ENCODE measurements at places on chromosomes 1 and 21.
A peak's percentile ranks its signal among the peaks of the same experiment; 100 is the strongest.

DNA sequence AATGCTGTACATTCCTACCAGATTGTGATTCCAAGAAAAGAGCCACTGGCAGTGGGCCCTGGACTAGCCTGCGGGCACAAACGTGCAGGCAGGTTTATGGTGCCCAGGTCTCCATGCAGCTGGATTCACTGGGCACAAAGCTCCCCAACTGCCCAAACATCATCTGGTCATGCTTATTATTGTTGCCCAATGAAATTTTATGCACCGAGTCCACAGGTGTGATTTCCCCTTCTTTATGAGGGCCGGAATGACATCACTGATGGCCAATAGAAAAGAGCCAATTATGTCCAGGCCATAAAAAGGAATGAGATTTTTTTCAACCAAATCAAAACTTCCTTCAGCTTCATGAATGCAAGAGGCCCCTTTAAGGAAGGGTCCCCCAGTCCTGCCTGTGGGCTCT is 66.2 kb downstream of the ERI3 start:
- DNase-seq, result no peak

DNA sequence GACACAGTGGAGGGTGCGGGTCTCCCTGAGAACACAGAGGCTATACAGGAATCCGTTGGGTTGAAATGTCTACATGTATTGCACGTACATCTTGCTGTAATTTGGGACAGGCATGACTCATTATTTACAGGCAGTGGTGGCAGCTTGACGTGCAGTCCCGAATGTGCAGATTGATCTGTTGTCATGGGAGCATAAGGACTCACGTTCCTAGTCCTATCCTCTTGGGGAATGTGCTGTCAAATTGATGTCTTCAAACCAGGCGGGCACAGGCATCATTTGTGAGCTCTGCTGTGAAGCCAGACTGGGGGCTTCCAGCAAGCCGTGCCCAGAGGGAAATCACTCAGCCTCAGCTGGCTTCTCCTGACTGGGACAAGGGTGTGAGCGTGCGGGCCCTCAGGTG is 40.5 kb downstream of the S100B start:
- DNase-seq, result no peak

DNA sequence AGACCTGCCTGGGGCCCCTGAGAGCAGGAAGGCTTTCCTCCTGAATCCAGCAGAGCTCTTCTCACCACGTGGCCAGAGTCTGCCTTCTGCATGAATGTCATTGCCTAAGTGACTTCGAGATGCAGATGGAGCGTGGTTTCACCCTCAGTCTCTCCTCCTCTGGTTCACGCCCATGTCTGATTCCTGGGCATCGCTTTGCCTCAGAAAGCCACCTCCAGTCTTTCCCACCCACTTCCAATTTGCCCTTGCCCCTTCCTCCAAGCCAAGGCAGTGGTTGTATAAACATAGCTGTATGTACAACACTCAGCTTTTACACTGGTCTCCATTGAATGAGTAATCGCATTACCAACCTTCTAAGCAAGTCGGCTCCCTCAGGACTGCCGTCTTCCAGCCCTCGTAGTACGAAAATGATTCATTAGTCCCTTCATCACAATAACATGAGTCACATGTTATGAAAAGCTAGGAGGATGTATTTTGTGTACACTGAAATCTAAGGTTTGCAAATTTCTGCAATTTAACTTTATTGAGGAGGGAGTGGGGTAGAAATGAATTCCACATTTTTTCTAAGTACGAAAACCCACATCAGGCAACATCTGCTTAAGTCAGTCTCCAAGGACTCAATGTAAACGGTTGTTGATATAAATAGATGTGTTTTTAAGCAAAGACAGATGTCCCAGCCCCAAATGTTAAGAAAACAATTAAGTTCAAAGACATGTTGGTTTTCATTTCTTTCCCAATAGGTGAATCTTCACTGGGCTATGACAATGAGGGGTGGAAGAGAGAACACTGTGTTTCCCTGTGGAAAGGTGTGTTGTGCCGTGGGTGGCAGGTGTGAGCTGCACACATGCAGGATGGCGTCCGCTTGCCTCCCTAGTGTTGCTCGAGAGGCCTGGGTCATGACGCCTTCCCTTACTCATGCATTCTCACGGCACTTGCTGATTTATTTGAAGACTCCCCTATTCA is 32.3 kb upstream of the ETS2 start:
- DNase-seq, result peak; percentile 48

DNA sequence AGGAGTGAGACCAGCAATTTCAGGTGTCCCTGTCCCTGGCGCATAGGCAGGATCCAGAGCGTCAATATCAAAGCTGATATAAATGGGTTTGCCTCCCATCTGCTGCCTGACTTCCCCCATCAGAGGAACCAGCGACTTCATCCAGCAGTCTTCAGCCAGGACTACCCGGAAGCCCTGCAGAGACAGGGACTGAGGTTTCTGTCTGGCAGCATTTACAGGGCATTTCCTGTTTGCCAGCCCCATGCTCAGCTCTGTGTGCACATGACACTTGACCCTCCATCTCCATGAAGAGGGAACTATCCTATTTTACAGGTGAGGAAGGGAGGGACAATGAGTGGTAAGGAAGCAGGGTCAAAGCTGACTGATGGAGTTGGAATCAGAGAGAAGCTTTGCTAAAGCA is 7.2 kb downstream of the AGMAT start:
- DNase-seq, result peak; percentile 35

GRCh38 chr21:16072737-16073136 is 343.0 kb downstream of the USP25 start:
- no peak for DNase-seq

GRCh38 chr1:59008599-59009347 is 224.9 kb upstream of the JUN start:
- no peak for DNase-seq

DNA sequence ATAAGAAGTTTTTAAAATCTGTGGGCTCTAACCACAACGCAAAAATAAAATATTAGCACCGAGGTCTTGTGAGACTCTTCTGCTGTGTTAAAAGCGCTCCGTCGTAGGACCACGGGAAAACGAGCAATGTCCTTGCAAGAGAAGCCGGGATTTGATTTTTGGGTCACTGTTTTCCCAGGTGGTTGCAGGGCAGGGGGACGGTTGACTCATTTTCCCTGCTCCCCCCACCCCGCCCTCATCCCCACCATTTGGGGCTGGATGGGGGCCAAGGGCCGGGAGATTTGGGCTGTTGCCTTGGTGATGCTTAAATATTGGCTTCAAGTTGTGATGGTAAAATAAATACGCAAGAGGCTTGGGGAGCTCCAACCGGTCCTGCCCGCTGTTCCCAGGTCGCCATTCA is 67.6 kb upstream of the SLC25A33 start:
- no peak for DNase-seq

DNA sequence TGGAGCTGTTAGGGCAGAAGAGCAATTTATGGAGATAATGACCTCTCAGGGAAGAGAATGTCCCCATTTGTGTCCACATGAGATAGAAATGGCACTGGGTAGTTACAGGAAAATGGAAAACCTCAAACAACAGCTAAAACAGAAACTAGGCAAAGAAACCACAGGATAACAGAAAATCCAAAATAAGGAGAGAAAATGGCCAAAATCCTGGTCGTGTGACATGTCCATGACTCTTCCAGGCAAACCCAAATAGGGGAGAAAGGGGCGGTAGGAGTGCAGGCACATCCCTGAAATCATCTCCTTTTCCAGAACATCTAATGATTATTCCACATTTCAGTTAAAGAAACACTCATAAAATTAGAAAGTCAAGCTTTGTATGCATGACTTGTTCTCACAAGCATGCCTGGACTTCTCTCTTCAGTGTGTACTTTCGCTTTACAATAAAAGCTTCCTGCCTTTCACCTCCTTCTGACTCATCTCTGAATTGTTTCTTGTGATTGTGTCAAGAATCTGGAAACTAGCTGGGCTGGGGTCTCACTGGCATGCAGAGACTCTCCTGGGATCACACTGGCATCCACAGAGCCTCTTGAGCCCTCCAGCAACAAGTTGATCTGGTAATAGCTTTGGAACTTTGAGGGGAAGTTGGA is 171.4 kb upstream of the ZP4 start:
- no peak for DNase-seq

DNA sequence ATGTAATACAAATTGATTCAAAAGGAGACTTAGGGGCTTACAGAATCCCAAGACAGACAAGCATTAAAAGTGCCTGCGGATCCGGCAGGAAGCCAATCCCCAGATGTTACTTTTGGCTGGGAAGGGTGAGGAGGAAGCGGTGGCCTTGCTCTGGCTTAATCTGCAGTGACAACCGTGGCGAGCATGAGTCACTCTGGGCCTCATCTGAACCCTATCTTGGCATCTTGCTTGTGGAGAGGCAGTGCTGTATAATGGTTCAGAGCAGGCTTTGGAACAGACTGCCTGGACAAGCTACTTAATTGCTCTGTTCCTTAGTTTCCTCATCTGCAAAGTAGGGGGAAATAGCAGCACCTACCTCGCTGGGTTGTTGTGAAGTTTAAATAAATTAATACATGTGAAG is 74.1 kb downstream of the XCL2 start:
- peak; percentile 44 for DNase-seq

DNA sequence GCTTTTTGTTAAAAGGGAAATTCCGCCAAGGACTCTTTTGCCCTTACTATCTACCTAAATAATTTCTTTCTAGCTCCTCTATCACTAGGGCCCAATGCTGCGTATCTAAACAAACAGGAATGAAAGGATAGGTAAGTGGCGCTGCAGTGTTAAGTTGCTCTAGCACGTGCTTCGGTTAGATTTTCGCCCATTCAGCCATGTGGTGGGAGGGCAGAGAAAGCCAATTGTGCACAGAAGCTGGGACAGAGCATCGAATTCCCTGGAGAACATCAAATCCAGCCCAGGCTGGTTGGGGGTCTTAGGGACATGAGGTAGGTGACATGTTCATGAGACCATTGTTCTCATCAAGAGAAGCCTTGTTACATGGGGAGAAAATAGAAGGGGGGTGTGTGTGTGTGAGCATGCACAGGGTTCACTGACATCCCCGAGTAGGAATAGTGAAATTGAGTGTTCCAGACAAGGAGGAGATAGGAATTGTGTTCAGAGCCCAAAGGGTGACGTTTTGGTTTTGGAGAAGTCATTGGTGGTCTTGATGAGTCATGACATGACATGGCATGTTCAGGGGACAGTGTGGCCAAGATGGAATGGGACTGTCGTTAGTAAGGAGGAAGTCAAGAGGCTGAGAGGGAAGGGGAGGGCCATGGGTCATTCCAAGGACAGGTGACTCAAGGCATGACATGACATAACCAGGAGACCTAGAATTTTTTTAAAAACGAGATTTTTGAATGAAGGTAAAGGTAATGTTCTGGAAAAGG is 107.1 kb downstream of the TLR5 start:
- no peak for DNase-seq

DNA sequence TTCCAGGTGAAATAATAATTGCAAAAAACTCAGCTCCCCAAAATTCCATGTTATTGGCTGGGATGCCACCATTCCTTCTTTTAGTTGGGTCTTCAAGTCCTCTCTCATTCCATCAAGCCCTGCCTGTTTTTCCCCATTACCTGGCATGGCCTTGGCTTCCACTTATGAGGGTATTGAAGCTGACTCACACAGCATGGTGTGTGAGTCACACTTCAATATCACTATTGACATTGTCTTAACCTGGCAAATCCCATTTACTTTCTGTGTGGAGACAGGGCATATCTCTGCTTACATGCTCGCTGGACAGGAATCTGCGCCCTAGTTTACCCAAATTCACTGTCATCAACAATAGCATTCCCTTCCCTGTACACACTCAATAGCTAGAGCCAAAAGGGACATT is 1806.8 kb downstream of the BRINP3 start:
- no peak for DNase-seq

DNA sequence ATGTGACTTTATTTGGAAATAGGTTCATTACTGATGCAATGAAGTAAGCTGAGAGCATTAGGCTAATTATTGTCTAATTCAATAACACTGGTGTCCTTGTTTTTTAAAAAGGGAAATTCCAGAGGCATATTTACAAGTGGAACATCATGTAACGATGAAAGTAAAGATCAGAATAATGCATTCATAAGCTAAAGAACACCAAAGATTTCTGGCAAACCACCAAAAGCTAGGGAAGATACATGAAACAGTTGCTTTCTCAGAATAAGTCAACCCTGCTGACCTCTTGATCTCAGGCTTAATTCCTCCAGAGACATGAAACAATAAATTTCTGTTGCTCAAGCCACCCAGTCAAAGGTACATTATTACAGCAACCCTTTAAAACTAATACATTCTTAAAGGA is 20.3 kb upstream of the IFI16 start:
- DNase-seq, result no peak

DNA sequence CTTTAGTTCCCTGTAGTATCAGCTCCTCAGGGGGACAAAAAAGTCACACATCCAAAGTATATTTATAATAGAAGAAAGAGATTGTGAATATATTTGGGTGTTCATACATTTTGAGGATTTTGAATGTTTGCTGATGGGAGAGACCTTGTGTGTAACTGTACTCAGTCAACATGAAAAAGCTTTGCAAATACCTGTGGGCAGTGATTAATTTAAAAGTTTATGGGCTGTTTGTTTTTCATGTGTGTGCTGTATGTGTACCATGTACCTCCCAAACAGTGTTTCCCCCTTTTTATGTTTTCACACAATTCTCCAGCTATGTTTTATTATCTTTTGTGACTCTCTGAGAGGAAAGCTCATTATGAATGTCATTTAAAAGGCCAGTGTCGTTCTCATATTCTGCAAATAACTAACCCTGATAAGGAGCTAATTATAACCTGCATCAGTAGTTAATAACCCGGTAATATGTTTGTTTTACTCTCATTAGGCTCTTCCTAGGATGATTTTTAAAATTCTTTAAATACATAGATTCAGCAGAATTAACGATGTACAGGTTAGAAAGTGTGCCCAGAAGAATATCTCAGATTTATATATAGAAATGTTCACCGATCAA is 271.5 kb downstream of the NFIA start:
- DNase-seq, result no peak

DNA sequence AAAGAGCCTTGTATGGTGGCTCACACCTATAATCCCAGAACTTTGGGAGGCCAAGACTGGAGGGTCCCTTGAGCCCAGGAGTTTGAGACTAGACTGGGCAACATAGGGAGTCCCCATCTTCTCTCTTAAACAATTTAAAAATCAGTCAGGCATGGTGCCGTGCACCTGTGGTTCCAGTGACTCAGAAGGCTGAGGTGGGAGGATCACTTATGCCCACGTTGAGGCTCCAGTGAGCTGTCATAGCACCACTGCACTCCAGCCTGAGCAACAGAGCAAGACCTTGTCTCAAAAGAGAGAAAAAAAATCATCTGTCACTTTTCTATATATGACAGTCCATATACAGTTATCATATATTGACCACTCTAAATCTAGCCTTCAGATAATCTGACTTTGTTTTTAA is 658.3 kb downstream of the LTN1 start:
- DNase-seq, result no peak

DNA sequence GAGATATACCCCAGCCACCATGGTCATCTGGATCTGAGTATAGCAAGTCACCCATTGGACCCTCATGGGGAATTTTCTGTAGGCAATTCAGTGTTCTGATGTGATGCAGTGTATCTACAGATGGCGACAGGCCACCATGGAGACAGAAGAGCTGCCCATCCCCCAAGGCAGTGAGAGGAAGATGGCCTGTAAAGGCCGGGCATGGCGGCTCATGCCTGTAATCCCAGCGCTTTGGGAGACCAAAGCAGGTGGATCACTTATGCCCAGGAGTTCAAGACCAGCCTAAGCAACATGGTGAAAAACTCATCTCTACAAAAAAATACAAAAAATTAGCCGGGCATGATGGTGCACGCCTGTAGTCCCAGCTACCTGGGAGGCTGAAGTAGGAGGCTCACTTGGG is 41.1 kb upstream of the CTPS1 start:
- DNase-seq, result no peak

All from activated T-cell treated with anti-CD3 and anti-CD28 coated beads, Interleukin-2, amount 50 U/mL, for 24 hours (primary cell).